Stimulated activated CD4-positive, alpha-beta T cell treated with anti-CD3 and anti-CD28 coated beads, Interleukin-4, amount 100 ng/mL, for 24 hours (primary cell): ENCODE measurements at places on chromosomes 5 and 9.
A peak's percentile ranks its signal among the peaks of the same experiment; 100 is the strongest.

GRCh38 chr5:72034770-72035169 is 72.5 kb upstream of the MAP1B start:
- no peak for DNase-seq

DNA sequence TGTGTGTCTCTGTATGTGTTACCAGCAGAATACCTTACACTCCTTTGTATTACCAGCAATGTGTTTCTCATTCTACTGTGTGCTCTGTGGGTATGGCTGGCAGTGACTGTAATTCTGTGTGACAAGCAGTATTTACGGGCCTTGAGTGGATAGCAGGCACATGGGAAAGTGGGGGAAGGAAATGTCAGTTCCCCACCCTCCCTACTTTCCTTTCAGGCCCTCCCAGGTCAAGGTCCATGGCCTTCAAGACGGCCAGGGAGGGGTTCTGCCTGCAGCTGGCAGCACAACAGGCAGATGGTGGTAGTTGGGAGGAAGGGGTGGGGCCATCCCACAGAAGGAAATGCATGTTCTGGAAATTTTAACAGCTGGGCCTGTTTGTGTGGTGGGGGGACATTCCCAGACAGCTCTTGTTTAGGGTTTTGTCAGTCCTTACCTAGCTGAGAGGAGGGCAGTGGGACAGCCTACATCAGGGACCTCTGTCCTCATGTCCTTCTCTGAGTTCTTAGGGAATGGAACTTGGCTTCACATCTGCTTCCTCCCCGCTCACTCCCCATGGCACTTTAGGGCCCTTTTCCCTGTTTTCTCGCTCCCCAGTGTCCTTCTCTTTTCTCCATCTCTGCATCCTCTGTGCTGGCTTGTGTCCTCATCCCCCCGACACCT is 14.6 kb upstream of the TNIP1 start:
- no peak for DNase-seq

- no peak for DNase-seq
Measured at GRCh38 chr5:156699147-156699546, 150.9 kb upstream of the PPP1R2B start.

GRCh38 chr9:99057665-99058625 is 47.0 kb upstream of the TGFBR1 start:
- DNase-seq = peak; percentile 66

DNA sequence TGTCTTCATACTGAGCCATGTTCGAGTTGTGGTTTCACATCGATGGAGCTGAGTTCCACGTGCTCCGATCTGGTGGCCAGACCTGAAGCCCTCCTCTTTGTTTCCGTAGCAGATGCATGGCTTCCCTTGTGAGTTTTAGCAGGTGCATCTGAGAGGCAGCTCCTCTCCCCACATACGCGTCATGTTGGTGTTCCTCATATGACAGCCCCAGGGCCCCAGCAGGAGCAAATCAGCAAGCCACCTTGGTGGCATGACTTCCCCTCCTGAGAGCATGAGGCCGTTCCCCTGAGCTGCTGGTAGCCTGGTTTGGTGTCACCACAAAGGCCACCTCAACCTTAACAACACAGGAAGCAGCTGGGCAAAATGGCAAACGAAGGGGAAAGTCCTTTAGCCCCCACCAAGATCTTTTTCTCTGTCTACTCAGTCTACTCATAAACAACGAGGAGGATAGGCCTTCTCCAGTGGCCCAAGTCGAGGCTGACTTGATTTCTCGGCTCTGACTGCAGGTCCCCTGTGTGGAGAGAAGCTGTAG is 5.9 kb downstream of the CYFIP2 start:
- peak; percentile 81 for DNase-seq

DNA sequence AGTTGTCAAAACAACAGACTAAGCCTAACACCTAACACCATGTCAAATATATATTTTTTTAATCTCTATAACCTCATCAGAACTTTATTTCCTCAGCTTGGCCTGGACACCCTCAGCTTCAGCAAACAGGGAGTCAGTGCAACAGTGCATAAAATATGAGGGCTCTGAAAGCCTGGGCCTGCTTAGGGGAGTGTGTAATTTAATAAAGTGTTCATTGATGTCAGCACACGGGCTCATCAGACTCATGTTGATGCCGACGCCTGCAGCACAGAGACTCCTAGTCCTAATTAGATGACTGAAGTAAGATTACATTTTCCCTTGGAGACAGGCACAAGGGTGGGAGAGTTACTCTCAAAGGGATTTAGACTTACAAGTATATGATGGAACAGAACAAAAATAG is 37.8 kb downstream of the CDH10 start:
- no peak for DNase-seq

DNA sequence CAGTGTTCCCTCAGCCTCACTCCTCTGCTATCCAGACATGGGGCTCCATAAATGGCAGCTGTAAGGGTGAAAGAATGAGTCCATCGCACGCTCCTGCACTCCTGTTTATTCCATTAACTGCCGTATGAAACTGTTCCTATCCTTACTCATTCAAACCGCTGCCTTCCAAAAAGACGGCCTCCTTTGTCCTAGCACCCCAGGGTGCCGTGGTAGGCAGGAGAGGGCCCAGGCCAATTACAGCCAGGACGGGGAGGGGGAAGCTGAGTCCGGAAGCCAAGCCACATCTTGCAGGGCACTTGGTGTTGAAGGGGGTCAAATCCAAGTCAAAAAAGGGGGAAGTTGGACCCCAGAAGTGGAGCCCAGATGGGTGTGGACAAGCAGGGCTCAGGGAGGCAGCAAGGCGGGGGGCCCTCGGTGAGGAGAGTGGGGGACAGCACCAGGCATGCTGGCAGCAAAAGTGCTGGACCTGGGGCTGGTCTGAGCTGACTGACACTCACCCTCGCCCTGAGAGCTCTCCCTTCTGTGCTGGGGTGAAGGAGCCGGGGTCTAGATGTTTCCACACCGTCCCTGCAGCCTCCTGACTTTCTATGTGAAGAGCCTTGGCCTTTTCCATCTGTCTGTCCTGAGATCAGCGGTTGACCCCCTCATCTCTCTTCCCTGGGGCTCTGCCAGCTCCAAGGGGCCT is 63.3 kb downstream of the COL23A1 start:
- no peak for DNase-seq

DNA sequence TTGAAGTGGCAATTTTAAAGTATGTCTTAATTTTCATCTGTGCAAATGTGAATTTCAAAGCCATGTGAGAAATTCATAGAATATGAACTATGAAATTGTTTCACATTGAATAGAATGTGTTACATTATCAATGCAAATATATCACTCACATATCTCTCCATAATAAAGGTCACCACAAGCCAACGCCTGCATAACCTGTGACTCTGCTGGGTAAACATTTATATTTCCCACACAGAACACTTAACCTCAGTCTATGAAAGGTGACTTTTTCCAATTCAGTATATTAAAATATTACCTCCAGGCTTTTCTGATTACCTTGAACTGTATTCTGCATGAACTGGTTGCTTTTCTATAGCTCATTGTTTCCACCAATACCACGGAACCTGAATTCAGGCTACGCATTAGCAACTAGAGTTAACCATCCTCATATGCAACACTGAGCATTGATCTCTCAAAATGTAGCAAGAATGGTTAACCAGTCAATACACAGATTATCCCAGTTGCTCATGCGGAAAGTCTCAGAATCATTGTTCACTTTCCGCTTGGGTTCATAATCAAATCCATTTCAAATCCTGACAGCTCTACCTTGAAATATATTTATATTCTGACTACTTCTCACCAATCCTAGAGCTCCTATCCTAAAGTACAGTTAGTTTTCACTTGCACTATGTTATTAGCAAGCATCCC is 126.6 kb upstream of the TYRP1 start:
- no peak for DNase-seq

- no peak for DNase-seq
Measured at GRCh38 chr5:175614223-175614815, 43.6 kb upstream of the HRH2 start.

- DNase-seq = no peak
Measured at GRCh38 chr5:53109056-53109442, 508 bp downstream of the MOCS2 start.

DNA sequence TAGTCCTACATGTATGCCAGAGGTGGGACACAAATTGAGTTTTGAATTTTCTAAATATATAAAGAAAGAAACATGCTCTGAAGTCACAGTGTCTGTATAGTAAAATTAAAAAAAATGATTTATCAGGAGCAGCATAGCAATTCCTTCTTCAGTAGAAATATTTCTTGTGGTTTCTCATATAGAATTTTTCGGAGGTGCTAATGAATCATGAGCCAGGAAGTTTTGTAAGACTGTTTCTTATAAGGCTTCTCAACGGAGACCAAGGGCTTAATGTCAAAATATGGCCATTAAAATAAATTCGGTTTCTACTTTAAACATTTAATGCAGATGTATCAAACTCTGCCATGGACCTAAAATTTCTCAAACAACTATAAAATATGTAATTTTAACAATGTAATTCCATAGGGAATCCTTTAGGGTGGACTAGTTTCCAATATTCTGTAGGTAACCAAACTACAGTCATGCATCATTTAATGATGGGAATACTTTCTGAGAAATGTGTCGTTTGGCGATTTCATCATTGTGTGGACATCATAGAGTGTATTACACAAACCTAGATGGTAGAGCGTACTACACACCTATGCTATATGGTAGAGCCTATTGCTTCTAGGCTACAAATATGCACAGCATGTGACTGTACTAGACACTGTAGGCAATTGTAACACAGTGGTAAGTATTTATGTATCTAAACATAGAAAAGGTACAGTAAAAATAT is 66.3 kb downstream of the ANKRD55 start:
- no peak for DNase-seq

DNA sequence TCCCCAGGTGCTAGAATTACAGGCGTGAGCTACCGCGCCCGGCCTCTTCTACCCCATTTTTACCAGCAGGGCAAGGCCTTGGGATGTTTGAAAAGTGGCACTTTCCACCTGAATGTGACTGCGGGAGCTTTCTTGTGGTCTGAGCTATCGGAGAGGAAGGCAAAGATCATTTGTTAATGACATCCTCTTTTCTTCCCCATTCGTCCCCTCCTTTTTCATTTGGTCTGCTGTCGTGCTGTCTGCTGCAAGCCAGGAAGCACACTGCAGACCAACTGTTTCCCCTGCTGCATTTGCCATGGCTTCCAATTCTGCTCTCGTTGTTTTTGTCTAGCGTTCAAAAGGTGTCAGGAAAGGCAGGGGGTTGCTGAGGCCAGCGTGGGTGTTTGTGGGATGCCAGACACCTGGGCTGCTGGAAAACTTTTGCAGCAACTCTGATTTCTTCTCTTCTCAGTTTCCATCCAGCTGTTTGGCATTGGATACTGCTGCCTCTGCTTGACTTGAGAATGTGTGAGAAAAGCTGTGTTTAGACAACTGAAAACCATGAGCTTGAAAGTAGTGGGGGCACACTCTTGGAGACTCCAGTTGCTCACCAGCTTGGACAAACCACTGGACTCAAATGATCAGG is 196.4 kb upstream of the MSX2 start:
- no peak for DNase-seq

GRCh38 chr5:54995168-54995567 is 9.8 kb upstream of the ESM1 start:
- no peak for DNase-seq

GRCh38 chr5:76500633-76501393 is 97.7 kb downstream of the IQGAP2 start:
- DNase-seq = no peak

DNA sequence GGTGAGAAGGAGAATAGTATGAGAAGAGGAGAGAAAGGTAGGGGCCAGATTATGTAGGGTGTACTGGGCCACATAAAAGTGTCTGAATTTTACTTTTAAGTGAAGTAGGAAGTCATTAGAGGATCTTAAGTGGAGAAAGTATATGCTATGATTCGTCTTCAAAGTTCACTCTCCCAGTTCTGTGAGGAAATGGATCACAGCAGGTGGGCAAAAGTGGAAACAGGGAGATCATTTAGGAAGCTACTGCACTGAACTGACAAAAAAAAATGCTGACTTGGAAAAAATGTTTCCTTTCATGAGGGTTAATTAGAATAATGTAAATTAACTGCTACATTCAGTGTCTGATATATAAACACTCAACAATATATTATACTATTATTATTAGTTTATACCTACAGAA is 2.4 kb downstream of the KIF24 start:
- no peak for DNase-seq

DNA sequence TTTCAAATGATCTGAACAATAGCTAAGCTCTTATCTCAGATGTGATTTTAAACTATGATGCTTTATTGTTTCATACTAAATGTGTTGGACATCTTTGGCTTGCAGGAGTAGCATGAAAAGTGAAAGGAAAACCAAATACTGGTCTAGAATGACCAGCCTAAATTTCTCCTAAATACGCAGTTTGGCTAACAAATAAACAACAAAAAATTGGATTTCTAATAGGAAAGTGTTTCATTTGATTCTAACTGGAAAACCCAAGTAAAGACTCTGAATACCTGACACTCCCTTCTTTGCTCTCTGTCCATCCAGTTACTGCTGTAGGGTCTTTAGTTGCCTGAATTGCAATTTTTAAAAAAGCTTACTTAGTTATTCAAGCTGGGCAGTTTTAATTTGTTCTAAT is 111.7 kb upstream of the ACOT12 start:
- DNase-seq = no peak

DNA sequence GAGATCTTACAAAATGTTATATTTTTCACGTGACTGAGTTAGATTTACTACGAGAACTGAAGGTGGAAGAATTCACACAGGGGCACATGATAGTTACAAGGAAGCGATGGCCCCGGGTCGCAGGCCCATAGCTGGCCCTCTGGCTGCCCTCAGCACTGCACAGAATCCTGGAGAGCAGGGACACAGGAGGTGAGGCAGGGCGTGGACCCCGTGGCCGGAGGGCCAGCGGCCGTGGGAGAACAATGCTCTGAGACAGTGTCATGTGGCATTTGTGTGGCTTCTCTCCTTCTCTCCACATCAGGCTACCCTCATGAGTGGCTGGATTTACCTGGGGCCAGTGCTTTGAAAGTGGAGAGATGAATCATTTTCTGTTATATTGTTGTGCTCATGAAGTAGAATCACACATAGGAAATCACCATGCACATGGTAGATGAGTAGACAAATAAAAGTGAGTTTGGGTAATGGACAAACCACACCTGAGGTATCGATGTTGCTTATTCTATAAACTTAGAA is 89.5 kb downstream of the ICE1 start:
- no peak for DNase-seq

- DNase-seq = no peak
Measured at GRCh38 chr9:8857926-8858595, 1058.5 kb upstream of the DMAC1 start.

DNA sequence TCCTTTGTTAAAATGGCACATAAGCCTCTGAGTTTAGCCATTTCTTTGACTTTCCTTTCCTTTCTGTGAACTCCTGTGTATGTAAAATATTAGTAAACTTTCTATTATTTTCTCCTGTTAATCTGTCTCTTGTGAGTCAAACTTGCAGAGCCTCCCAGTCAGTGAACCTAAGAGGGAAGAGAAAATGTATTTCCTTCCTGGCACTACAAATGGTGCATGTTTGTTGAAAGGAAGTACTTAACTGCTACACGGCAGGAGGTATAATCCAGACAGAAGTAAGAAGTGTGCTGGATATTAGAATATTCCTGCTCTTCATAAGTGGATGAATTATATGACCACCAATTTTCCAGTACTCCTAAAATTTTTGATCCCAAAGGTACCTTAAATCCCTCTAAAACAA is 23.0 kb downstream of the CTSL start:
- DNase-seq = no peak
